ENCODE measurements at places on chromosomes 11 and 22. TPM values are rescaled to one million over a fixed set of nuclear protein-coding genes. Genes with fewer than 3 reads are reported as not detected.

DNA sequence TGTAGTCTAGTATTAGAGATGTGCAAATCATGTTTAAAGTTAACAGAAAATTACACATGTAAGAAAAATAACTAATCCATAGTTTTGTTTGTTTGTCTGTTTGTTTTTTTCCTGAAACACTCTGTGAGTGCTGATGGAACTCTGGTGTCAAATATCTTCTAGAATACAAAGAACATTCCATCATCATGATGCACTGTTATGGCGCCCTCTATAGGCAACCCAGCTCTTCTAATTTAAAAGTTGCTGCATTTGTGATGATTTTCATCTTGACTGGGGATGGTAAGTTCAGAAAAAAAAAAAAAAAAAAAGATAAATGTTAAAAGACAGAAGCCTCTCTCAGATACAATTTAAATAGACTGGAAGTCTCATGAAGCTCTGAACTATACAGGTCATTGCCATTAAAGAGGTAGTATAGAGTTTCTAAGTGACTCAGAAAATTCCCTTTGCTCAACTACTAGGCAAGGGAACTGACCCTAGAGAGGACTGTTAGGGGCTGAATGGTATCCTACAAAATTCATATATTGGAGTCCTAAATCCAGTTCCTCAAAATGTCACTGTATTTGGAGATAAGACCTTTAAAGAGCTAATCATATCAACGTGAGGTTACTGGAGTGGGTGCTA, 597.2 kb upstream of the ANO3 start:
- no peak overlapping the region for H3K4me3 ChIP-seq
- no peak for DNase-seq
- no peaks in the 10 kb centered on the region for H3K27me3 ChIP-seq
- H3K36me3 ChIP-seq = no peaks in the 10 kb centered on the region

The BTG4 gene
- total RNA-seq = not detected

DNA sequence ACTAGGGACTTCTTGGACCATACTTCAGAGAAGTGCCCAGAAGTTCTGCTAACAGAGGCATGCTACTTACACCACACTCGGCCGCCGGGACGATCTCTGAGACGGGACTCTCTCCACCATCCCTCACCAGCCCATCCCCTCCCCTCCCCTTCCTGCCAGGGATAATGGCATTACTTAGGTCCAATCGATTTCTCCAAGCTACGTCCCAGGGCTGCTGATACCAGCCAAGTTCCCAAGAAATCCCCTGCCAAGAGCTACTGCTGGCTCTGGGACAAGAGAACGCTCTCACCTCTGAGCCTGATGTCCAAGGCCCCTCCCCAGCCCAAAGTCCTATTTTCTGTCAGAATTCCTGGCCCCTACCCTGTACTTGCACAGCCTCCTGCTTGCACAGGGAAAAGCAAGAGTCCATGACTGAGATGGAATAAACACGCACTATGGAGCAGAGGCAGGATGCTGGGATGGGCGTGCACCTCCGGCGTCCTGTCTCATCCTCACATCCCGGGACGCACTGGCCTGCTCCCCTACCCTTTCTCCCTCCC, 42.7 kb downstream of the GDPD5 start:
- DNase-seq = no peak
- no peaks in the 10 kb centered on the region for H3K27me3 ChIP-seq
- no peak overlapping the region for H3K4me3 ChIP-seq

GRCh38 chr22:18062421-18062820, 15.4 kb upstream of the PEX26 start:
- no peaks in the 10 kb centered on the region for H3K4me1 ChIP-seq
- H3K4me3 ChIP-seq = no peak overlapping the region
- H3K27me3 ChIP-seq = peaks cover 33% of the 10 kb centered on the region
- H3K27ac ChIP-seq = no peak overlapping the region
- DNase-seq = no peak
- H3K36me3 ChIP-seq = no peaks in the 10 kb centered on the region

The CHEK2 gene
- 67.5 TPM for total RNA-seq

DNA sequence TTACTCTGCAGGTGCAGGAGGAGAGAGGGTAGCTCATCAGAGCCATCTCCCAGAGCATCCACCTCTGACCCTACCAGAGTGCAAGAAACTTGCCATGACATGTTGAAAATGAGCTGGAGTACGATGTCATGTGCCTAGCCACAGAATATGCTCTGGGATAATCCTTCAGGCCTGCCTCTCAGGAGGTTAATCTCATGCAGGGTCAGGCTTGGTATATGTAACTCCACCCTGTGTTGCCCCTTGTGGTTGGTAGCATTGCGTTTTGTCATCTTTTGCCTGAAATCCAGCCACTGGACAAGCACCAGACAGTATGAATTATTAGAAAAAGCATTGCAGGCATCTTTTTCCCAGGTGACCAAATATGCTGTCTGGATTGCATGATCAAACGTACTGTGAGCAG, 36.2 kb downstream of the CNTF start:
- H3K36me3 ChIP-seq = no peaks in the 10 kb centered on the region
- H3K27ac ChIP-seq = no peak overlapping the region
- no peaks in the 10 kb centered on the region for H3K27me3 ChIP-seq
- no peak for DNase-seq

The TMEM191B gene
- 2.4 TPM for total RNA-seq

- no peak for DNase-seq
- H3K4me1 ChIP-seq = no peaks in the 10 kb centered on the region
- no peak overlapping the region for H3K27ac ChIP-seq
- no peak overlapping the region for H3K4me3 ChIP-seq
Observed at GRCh38 chr11:16154715-16155396, 201.5 kb downstream of the SOX6 start.

The TRIM51 gene
- not detected for total RNA-seq

The KRTAP5-11 gene
- total RNA-seq = 1.6 TPM

GRCh38 chr22:31646186-31647019, 15.6 kb downstream of the PISD start:
- no peak overlapping the region for H3K4me3 ChIP-seq
- no peak overlapping the region for H3K27ac ChIP-seq
- peaks cover 47% of the 10 kb centered on the region for H3K36me3 ChIP-seq
- no peaks in the 10 kb centered on the region for H3K27me3 ChIP-seq

The GRIA4 gene
- total RNA-seq = 0.57 TPM

GRCh38 chr11:15930442-15931025, 425.8 kb downstream of the SOX6 start:
- no peaks in the 10 kb centered on the region for H3K27me3 ChIP-seq
- no peak for DNase-seq
- H3K36me3 ChIP-seq = no peaks in the 10 kb centered on the region
- no peaks in the 10 kb centered on the region for H3K4me1 ChIP-seq
- H3K27ac ChIP-seq = no peak overlapping the region

The BEST1 gene
- total RNA-seq = 0.40 TPM

- DNase-seq = no peak
- H3K36me3 ChIP-seq = no peaks in the 10 kb centered on the region
- no peaks in the 10 kb centered on the region for H3K27me3 ChIP-seq
- no peaks in the 10 kb centered on the region for H3K4me1 ChIP-seq
- no peak overlapping the region for H3K4me3 ChIP-seq
- no peak overlapping the region for H3K27ac ChIP-seq
Observed at GRCh38 chr11:24767411-24767810, 270.6 kb downstream of the LUZP2 start.

The MPPED1 gene
- total RNA-seq = not detected

- H3K27me3 ChIP-seq = no peaks in the 10 kb centered on the region
- H3K27ac ChIP-seq = no peak overlapping the region
- no peak for DNase-seq
Observed at GRCh38 chr11:10413268-10413667, 41.8 kb upstream of the AMPD3 start.

DNA sequence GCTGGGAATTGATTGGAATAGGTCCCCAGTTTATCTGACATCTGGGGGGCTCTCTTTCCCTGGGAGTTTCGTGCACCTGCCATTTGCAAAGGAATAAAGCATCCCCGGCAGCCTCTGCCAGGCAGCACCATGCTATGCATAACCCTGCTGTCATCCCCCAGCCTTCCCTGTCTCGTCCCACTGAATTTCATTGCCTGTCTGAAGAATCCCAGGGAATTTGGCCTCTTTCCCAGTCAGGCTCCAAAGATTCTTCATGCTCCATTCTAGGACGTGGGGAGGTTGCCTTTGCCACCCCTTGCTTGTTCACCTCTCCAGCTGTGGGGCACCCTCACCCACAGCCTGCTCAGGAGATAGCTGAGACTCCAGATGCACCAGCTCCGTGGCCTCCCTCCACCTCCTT, 195.1 kb upstream of the TBCEL start:
- H3K27me3 ChIP-seq = no peaks in the 10 kb centered on the region
- no peak for DNase-seq
- no peaks in the 10 kb centered on the region for H3K4me1 ChIP-seq

- no peak for DNase-seq
- H3K4me1 ChIP-seq = no peaks in the 10 kb centered on the region
- no peaks in the 10 kb centered on the region for H3K27me3 ChIP-seq
Observed at GRCh38 chr22:46612904-46613605, 7.1 kb upstream of the GRAMD4 start.

- no peaks in the 10 kb centered on the region for H3K4me1 ChIP-seq
- no peak for DNase-seq
- peaks cover 83% of the 10 kb centered on the region for H3K36me3 ChIP-seq
- H3K27me3 ChIP-seq = no peaks in the 10 kb centered on the region
- H3K27ac ChIP-seq = no peak overlapping the region
- no peak overlapping the region for H3K4me3 ChIP-seq
Observed at GRCh38 chr11:68541116-68541515, 80.6 kb downstream of the PPP6R3 start.

- no peak overlapping the region for H3K4me3 ChIP-seq
- DNase-seq = no peak
- H3K27ac ChIP-seq = no peak overlapping the region
- no peaks in the 10 kb centered on the region for H3K27me3 ChIP-seq
- H3K36me3 ChIP-seq = peaks cover 8% of the 10 kb centered on the region
Observed at GRCh38 chr11:66186470-66186869, 82.0 kb upstream of the RAB1B start.

The VSIG2 gene
- 1.1 TPM for total RNA-seq

GRCh38 chr22:29311464-29312217, 3.9 kb downstream of the RASL10A start:
- DNase-seq = no peak
- peaks cover 38% of the 10 kb centered on the region for H3K27me3 ChIP-seq
- no peaks in the 10 kb centered on the region for H3K36me3 ChIP-seq

The OR52E8 gene
- not detected for total RNA-seq

The TMEM132A gene
- total RNA-seq = 114 TPM

- H3K4me1 ChIP-seq = peaks cover 4% of the 10 kb centered on the region
- no peaks in the 10 kb centered on the region for H3K36me3 ChIP-seq
- no peaks in the 10 kb centered on the region for H3K27me3 ChIP-seq
Observed at GRCh38 chr11:47923667-47924066, 56.7 kb upstream of the PTPRJ start.

The ARVCF gene
- 51.5 TPM for total RNA-seq

DNA sequence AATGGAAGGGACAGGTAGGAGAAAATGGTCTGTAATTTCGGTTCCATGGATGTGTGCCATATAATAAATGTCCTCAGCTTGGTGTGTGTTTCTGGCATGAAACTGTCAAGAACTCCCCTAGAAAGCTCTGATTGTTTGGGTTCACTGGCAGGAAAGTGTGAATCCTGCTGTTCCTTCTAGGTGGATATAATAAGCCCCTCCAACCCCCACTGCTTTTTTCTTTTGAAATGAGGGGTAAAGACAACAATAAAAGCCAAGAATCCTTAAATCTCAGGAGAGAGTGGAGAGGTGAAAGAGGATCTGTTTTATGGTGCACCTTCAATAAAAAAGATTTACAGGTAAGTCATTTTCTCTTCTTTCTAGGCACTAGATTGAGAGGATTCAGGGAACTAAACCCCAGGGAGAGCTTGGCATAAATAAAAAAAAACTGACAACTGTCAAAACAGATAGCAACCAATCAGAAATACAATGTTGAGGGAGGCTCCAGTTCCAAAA, 74.9 kb downstream of the CACNG2 start:
- H3K27ac ChIP-seq = no peak overlapping the region
- H3K4me3 ChIP-seq = no peak overlapping the region
- no peak for DNase-seq

DNA sequence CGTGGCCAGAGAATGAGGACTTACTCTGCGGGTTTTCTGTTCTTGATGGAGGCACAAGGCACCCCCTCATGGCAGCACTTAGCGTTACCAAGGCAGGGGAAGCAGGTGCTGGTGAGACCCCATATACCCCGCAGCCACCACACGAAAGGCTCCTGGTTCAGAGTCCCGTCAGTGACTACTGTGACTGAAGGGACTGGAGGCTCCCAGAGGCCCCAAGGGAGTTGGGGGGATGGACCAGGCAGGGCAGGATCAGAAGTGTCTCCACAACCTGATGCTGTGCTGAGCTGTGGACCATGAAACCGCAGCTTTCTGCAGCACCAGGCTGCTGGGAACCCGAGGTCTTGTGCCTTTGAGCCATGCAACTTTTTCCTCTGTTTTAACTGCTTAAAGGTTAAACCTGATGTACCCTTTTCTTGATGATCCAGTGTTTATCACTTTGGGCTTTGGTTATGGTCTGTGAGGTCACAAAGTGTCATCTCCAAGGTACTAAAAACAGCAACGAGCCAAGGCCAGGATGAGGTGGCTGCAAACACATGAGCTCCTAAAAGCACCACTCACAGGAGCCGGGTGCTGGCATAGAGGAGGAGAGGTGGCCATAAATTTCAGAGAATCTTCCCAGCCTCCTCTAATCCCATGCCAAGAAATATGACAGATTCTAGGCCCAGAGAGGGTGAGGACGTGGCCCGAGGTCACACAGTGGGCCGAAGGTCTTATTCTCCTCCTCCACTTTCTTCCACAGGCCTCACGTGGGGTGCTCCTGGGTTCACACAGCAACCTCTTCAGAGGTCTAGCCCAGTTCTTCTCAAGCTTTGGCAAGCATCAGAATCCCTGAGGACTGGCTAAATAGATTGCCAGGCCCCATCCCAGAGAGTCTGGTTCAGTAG, 4.2 kb upstream of the LRRC32 start:
- H3K27ac ChIP-seq = no peak overlapping the region
- H3K27me3 ChIP-seq = peaks cover 28% of the 10 kb centered on the region
- no peak overlapping the region for H3K4me3 ChIP-seq
- DNase-seq = no peak
- H3K36me3 ChIP-seq = no peaks in the 10 kb centered on the region
- no peaks in the 10 kb centered on the region for H3K4me1 ChIP-seq

DNA sequence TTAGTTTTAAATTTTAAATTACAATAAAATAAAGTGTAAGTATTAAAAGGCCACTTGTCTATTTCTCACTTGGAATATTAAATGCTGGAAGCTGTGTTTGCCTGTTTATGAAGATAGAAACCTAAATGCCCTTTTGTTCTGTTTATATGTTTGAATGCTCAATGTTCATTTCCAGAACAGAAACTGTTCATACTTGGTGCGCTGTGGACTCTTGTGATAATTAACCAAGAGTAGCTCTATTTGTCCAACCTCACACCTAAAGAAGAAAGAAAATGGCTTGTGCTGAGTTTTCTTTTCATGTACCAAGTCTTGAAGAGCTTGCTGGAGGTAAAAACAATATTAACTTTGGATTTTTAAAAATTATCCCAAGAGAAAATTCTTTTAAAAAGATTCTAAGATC, 5.7 kb downstream of the C11orf54 start:
- peaks cover 29% of the 10 kb centered on the region for H3K36me3 ChIP-seq
- H3K4me1 ChIP-seq = peaks cover 9% of the 10 kb centered on the region
- no peak overlapping the region for H3K4me3 ChIP-seq
- no peak overlapping the region for H3K27ac ChIP-seq

All from endodermal cell (in vitro differentiated cells).